T-helper 1 cell (primary cell): ENCODE measurements at places on chromosomes 11 and 22.

- no peak for DNase-seq
Measured at GRCh38 chr22:48662476-48663135, 1165.1 kb downstream of the BRD1 start.

- peak; percentile 29 for DNase-seq
Measured at GRCh38 chr22:29310863-29311339, 4.5 kb downstream of the GAS2L1 start.

- DNase-seq: no peak
Measured at GRCh38 chr11:13939961-13940906, 22.3 kb upstream of the SPON1 start.

GRCh38 chr11:87176044-87176443, 138.3 kb downstream of the TMEM135 start:
- DNase-seq: no peak

DNA sequence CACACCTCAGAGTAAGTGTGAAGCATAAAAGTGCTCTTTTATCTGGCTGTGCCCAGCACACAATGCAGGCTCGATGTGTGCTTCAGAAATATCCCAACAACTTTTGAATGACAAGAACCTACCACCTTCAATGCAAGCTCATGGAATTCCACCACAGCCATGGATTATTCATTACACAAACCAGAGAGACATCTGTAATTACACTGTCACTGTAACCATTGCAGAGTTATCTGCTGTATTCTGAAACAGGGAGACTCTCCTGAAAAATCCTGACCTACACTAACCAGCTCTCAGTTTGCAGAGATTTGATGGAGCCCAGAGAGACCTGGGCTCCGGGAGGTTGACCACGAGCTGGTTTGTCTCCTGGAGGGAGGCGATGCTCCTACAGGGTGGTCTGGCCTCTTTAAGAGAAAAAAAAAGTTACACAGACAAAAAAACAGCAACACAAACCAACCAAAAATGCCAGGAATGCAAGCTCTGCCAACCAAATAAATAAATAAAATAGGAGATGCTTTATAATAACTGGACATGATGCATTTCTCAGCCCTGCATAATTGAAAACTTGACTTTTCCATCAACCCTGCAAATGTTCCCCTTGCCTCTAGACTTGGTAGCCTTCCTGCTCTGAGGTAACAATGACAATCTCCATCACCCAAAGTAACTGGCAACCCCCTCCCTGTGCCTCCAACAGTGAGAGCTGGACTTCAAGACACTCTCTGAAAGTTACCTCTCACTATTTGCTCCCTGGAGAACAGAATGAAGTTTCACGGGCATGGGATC, 69.7 kb downstream of the ETS1 start:
- no peak for DNase-seq

DNA sequence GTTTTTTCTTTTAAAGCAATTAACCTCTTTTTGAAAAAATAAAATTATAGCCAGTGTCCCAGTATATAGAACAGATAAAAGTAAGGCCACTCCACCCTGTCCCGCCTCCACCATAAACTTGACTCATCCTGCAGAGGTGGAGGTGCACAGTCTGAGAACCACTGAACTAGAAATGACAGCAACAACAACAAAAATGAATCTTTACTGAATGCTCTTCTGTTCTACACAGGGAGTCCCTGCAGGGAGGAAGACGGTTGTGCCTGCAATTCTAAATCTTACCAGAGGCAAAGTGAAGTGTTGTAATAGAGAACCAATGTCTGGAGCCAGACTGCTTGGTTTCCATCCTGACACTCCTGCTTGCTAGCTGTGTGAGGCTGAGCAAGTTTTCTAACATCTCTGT, 162.3 kb downstream of the FBXO7 start:
- DNase-seq: no peak

DNA sequence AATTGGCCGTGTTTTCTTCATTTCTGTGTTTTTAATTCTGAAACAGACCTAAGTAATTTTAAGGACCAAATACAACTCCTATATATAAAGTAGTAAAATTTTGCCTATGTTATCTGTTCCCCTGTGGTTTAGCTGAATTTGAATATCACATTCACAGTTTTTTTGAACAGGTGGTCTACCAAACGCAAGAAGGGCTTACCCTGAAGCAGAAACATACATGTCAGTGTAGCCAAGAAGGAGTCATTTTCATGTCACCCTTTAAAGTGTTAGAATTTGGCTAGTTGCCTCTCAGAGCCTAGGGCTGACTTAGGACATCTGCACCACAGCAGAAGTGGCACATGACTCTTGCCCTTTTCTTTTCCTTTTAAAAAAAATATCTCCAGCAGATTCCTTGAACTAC, 34.3 kb downstream of the MYBPC3 start:
- no peak for DNase-seq

DNA sequence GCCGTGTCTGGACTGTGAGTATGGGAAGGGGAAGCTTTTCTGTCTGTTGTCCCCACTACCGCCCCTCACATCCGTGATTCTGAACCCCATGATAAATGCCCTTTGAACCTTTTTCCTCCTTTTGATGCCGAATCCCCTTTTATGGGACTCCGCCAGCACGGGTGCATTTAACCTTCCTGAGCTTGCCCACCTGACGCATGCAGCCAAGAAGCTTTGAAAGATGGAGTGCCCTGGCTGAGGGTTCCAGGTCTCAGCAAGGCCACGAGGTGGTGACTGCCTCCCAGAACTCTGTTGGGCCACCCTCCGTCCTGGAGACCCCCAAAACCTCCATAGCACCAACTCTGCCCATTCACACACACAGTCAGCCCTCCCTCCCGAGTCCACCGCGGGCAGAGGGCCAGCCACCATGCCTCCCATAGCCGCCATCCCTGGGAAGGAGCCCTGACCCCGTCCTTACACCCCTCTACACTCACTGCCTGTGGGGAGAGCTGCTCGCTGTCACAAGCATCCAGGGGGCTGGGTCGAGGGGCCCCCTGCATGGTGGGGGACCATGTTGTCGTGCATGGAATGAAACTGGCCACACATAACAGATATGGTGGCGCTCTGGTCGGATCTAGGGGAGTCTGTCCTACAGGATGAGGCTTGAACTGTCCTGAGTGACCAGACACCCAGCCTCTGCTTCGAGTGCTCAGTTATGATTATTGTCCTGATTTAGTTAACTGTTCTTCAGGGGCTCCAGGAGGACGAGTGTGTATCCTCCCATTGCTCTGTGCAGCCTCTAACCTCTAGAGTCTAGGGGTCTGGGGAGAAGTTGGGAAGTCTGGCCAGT, 822 bp upstream of the COMT start:
- no peak for DNase-seq

GRCh38 chr11:130220311-130221035, 60.9 kb downstream of the ST14 start:
- DNase-seq: no peak

DNA sequence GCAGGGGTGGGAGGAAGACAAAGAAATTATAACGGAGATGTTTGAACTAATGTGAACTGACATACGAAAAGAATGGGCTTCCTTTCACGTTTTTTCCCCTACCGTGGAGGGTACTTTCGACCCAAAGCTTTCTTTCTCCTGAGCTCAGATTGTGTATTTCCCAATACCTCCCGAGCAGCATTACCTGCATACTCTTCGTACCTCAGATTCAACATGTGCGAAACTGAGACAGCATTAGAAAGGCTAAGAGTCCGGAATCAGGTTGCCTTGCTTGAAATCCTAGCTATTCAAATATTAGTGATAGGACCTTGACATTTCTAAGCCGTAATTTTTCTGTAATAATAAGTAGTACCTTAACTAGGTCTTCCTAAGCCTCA, 778 bp upstream of the PAK1 start:
- DNase-seq: no peak
